ENCODE measurements at places on chromosomes 2 and 18.

GRCh38 chr2:422676-423435 lies 135.0 kb upstream of the ALKAL2 start:
- no peak for DNase-seq

DNA sequence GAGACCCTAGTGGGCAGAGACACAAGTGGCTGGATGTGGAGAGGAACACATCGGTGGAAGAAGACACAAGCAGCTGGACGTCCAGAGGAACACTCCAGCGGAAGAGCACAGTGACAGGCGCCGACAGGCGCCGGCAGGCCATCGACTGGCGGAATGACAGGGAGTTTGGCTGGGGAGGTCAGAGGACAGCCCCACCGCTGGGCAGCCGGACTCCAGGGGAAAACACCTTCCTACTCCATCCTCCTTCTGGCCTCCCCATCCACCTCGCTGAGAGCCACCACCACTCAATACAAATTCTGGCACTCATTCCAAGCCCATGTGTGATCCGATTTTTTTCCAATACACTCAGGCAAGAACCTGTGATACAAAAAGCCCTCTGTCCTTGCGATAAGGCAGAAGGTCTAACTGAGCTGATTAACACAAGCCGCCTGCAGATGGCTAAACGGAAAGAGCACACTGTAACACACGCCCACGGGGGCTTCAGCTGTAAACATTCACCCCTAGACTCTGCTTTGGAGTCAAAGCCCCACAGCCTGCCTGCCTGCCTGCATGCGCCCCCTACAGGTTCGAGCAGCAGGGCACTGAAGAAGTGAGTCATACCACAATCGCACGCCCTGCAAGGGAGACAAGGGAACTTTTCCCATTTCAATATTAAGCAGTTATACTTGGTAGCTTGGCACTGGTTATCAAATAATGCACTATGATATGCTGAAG lies 50.2 kb upstream of the LRP1B start:
- no peak for DNase-seq

- no peak for DNase-seq
Observed at GRCh38 chr18:36534154-36534688, 236.7 kb downstream of the FHOD3 start.

- no peak for DNase-seq
Observed at GRCh38 chr2:104004821-104005220, 849.1 kb upstream of the POU3F3 start.

- DNase-seq, result no peak
Observed at GRCh38 chr2:15974565-15975260, 34.4 kb downstream of the MYCN start.

GRCh38 chr2:168076731-168077130 lies 170.7 kb downstream of the STK39 start:
- DNase-seq, result no peak

- DNase-seq, result no peak
Observed at GRCh38 chr2:12661489-12661888, 55.2 kb upstream of the TRIB2 start.

- DNase-seq, result no peak
Observed at GRCh38 chr18:74380916-74381315, 65.3 kb downstream of the C18orf63 start.

DNA sequence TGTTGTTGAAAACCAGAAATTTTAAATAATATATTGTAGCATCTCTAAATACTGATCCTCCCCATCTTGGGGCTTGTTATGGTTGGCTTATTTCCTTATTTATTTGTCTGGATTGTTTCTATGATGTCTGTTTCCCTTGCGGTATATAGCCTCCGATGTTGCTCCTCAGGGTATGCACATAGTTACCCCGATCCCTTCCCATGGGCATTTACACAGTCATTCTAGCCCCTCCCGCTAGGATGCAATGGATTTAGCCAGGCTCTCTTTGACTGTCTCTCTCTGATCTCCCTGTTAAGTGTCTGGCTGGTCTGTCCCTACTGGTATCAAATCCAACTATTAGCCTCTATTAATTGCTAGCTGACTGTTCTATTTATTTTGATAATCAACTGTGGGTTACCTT lies 91.8 kb upstream of the CRACDL start:
- DNase-seq, result no peak

DNA sequence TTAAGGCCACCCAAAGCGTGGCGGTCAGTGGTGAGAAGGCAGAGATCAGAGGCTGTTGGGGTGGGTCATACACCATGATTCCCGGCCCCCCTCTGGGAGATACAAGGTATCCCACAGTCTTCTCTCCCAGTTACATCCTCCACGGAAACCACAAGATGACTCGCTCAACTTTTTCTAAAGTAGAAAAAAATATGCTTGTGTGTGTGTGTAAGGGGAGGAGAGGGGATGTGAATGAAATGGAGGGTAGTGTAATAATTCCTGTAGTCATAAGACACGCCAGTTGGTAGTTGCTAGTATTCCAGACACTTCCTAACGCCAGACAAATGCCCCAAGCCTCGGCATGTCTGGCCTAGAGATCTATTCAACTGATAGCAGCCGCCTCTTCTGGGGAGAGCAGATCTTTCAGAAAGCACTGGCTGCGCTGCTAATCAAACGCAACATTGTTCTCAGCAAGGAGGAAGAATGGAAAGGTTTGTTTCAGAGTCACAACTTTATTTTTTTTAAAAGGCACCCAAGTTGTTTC lies 143.5 kb downstream of the TGIF1 start:
- no peak for DNase-seq

- no peak for DNase-seq
Observed at GRCh38 chr18:49934457-49934856, 121.1 kb upstream of the ACAA2 start.

DNA sequence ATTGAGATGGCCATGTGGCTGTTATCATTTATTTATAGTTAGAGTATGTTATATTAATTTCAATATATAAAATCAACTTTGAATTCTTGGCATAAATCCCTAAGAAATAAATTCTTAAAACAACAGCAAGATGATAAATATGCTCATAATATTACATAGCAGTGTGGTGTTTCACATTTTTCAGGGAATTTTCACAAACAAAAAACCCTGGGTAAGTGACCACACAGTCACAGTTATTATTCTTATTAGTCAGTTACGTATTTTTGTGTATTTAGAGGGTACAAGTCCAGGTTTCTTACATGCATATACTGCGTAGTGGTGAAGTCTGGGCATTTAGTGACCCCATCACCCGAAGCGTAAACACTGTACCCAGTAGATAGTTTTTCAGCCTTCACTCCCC lies 289.5 kb upstream of the REV1 start:
- DNase-seq, result no peak

DNA sequence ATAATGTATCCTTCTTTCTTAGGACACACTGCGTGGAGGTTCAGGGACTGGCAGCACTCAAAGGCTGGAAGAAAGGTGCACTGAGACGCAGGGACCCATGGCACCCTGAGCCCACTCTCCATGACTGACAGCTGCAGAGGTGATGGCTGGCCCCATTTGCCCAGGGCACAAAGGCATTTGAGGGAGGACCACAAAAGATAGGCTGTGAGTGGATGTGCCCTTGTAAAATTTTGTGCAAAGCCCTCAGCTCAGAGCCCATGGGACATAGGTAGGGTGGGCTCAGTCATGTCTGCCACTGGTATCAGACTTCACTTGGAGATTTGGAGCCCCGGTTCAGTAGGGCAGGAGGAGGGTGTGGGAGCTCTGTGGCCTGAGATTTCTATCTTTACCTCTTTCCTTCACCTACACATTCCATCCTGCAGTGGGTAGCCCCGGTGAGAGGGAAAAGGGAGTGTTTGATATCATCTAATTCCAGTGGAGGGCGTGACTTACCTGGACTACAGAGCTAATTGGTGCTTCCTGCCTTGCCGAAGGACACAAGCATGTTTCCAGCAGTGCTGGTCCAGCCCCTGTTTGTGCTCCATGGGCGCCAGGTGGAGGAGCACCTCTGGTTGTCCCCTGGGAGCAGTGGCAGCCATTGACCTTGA lies 312.2 kb downstream of the EN1 start:
- DNase-seq, result no peak

- no peak for DNase-seq
Observed at GRCh38 chr18:9283791-9284190, 50.8 kb upstream of the TWSG1 start.
